Suppressor macrophage (primary cell): ENCODE measurements at places on chromosomes 12 and 14.

GRCh38 chr12:75481013-75481705, 604 bp downstream of the GLIPR1 start:
- peak; percentile 83 for DNase-seq

DNA sequence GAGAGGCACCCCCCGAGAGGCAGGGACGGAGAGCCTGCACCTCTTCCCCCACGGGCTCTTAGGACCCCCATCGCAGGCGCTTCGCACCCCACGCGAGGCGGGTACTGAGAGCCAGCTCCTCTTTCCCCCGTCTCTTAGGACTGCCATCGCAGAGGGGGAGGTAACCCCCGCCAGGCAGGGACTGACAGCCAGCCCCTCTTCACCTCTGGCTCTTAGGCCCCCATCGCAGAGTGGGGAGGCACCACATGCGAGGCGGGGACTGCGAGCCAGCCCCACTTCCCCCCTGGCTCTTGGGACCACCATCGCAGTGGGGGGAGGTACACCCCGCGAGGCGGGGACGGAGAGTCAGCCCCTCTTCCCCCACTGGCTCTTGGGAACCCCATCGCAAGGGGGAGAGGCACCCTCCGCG, 46.1 kb downstream of the DDX11 start:
- no peak for DNase-seq

GRCh38 chr12:92608151-92609091, 94.4 kb upstream of the PLEKHG7 start:
- peak; percentile 73 for DNase-seq

GRCh38 chr12:68334132-68334531, 2.0 kb upstream of the MDM1 start:
- peak; percentile 10 for DNase-seq

DNA sequence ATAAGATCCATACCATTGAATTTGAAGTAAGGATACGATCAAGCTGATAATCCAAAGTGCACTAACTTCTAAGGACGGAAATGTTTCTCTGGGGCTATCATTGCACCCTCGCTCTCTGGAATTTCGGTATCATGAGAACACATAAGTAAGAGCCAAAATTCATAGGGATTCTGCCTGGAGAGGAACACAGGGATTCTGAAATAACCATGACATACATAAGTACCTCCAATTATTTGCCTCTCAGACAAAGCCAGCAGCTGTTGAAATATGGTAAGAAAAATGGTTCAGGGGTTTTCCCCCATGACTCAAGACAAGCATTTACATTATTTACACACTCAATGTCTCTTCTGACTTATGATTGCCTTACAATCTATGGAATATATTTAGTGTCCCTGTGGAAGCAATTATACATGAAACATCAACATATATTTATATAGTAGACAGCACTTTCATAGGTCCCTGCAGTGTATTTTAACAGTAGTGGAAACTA, 1123.6 kb upstream of the SEL1L start:
- no peak for DNase-seq

GRCh38 chr12:121786440-121786825, 7.1 kb downstream of the RHOF start:
- peak; percentile 90 for DNase-seq

DNA sequence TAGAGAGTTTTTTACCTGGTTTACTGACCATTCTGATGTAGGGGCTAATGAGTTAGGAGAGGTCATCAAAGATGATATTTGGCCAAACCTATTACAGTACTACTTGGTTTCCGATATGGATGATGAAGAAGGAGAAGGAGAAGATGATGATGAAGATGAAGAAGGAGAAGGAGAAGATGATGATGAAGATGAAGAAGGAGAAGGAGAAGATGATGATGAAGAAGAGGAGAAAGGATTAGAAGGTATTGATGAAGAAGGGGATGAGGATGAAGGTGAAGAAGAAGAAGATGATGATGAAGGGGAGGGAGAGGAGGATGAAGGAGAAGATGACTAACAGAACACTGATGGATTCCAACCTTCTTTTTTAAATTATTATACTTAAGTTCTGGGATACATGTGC, 196.6 kb downstream of the TMX1 start:
- DNase-seq, result no peak

DNA sequence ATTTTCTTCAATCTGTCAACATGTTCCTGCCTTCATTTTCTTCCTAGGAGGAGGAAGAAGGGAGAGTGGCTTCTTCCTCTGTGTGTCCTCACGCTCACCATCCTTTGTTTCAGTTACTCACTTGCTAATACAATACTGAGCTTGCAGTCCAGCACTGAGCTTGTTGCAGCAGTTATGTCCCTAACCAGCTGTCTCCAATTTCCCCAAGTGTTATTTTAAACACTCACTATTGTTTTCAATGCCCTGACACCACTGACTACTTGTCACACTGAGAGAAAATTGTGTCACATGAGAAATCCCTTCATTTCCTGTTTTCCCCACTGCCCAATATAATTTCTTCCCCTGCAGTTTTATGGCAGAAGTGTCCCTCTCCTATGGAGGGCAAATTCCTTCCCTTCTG, 53.4 kb downstream of the HSD17B6 start:
- peak; percentile 25 for DNase-seq

DNA sequence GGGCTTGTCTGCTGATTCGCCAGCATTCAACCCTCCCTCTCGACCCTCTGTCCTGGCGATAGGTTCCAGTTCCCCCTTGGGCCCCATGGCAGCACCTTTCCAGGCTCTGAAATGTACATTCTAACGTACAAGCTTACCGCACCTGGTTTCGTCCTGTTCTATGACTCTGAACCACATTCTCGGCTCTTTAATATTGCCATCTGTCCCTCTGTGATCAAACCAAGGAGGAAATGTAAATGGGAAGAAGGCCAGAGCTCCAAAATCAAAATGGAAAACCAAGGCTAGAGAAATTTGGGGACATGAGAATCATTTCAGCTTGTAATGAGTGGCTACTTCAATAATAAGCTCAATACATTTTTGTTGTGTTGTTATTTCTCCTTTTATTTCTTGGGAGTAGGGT, 117.2 kb downstream of the TTC7B start:
- no peak for DNase-seq

GRCh38 chr14:34368115-34368970, 93.7 kb downstream of the SPTSSA start:
- peak; percentile 70 for DNase-seq

GRCh38 chr12:69550569-69551350, 34.5 kb upstream of the CCT2 start:
- no peak for DNase-seq

DNA sequence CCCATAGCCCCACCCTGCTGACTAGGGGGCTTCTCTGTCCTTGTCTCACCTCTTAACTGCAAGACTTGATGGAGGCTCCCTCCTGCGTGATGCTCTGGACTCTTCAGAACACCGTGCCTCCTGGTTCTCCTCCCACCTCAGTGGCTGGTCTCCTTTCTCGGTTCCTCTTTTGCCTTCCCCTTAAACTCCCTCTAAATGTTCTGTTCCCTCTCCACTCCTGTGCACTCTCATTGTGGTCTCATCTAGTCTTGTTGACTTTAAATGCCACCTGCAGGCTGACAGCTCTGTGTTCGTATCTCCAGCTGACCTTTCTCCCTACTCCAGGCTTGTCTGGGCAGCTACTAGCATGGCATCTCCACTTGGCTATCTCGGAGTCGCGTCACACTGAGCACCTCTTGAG, 28.3 kb downstream of the DYNC1H1 start:
- DNase-seq, result peak; percentile 41

DNA sequence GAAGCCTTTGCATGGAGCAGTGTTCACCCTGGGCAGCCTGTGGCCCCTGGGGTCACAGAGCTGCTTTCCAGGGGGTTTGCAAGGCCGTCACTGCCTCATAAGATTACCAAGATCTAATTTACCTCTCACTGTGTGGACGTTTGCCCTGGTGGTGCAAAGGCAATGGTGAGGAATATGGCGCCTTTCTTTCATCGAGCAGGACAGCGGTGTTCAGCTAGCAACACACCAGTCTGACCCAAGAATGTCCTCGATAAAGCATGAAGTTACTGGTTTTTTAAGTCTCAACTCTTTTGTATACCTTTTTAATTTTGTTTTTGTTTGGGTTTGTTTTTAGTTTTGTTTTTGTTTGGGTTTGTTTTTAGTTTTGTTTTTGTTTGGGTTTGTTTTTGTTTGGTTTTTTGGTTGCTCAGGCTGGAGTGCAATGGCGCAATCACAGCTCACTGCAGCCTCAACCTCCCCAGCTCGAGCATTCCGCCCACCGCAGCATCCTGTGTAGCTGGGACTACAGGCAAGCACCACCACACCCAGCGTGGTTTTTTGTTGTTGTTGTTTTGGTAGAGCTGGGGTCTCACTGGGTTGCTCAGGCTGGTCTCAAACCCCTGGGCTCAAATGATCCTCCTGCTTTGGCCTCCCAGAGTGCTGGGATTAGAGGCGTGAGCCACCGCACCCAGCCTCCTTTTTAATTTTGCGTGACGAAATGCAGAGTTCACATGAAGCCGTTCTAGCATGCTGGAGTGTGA, 57.9 kb downstream of the PPP2R5C start:
- no peak for DNase-seq

DNA sequence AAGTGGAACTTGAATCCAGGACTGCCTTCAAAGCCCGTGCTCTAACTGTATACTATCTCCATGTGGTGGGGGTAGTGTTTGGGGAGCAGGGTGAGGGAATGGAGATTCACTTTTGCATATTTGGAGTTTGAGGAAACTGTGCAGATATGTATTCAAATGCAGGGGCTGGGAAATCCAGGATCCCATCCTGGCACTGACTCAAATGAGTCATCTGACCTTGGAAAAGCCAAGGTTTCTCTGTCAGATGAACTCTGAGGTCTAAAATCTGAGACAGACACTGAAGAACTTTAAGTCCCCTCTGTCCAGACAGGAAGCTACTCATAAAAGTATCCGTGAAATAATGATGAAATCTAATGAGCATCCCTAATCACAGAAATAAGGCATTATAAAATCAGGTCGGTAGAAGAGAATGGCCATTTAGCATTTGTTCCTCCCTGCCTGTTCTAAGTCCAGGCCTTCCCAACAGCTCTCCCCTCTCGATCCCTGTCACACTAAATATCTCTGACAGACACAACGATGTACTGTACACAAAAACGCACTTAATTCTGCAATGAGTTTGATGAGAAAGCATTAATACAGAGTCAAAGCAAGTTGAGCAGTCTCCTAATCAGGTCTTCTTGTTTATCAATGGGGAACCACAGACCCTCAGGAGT, 14.4 kb downstream of the NIN start:
- DNase-seq, result no peak

DNA sequence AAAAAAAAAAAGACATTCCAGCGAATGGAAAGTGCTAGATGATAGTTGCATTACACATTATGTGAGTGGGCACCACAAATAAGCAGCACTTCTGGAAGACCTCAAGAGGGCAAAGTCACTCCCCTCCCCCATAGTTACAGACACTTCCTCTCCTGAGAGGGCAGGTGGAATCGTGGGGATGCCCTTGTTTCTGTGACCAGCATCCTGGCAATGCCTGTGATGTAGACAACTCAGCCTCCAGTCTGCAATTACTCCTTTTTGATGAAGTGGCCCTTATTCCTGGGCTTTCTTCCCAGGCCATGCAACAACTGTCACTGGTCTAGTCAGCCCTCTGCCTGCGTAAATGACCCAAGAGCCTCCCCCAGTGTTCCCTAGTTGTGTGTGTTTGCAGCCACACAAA, 104.8 kb downstream of the VRK1 start:
- DNase-seq, result no peak

DNA sequence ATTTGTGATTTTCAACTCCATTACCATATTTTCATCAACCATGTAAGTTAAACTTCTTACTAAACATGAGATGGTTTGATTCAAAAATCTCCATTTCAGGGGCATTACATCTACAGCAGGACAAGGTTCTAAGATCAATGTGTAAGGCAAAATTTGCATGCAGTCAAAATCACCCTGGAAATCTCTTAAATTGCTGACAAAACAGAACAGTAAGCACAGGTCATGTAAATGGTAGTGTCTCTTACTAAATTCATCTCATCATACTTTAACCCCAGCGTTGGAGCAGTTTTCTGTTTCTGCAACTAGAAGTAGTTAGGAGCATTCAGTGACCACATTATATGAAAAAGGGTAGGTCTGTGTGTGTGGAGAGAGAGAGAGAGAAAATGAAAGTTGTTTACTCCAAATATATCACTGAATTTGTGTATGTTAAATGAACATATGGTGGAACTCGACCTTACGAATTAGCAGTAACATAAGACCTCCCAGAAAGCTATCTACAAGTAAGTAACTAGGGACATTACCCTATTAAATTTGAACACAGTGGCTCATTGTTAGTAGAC, 227.5 kb downstream of the SSPN start:
- DNase-seq, result no peak

GRCh38 chr12:87982208-87982607, 47.0 kb downstream of the C12orf50 start:
- DNase-seq, result no peak

- DNase-seq, result no peak
Observed at GRCh38 chr12:103994235-103994634, 28.6 kb downstream of the TDG start.

GRCh38 chr12:77835969-77836368, 5.3 kb downstream of the NAV3 start:
- no peak for DNase-seq

- no peak for DNase-seq
Observed at GRCh38 chr14:95695913-95696312, 9.7 kb downstream of the TCL1B start.

GRCh38 chr14:42676636-42677035, 1070.0 kb downstream of the LRFN5 start:
- no peak for DNase-seq

DNA sequence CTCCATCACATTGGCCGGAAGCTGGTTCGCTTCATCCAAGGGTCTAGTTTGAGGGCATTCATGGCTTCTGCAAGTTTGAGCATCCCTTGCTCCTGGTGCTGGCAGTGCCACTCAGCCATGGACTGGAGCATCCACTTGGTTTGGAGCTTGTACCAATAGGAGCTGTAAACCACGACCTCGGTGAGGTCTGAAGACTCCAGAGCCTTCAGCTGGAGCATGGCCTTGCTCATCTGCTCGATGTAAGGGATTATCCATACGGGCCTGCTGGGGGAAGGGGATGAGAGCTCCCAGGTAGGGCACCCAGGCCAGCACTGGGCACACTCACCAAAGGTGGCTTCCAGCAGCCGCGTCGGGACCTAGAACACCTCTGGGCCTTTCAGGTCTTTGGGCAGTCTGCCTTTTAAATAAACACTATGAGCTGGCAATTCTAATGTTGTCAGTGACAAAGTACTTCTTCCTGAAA, 13.5 kb downstream of the FOS start:
- DNase-seq, result no peak

DNA sequence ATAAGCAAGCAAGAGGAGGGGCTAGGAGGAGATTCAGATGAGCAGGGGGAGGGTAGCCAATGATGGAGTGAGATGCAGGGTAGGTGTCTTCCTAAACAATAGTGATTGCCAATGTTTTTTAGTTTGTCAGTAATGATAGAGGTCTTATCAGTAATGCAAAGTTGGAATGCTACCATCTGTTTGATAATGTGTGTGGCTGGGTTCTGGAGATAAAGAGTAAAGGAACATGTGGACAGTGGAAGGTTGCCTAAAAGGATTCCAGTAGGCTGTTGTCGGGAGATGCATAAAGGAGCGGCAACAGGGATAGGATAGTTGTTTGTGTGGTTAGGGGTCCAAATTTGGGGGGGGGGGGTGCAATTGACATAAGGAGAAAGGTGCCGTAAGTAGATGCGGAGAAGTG, 52.5 kb downstream of the TESPA1 start:
- DNase-seq, result no peak
